ENCODE measurements at places on chromosomes 16 and 17.

DNA sequence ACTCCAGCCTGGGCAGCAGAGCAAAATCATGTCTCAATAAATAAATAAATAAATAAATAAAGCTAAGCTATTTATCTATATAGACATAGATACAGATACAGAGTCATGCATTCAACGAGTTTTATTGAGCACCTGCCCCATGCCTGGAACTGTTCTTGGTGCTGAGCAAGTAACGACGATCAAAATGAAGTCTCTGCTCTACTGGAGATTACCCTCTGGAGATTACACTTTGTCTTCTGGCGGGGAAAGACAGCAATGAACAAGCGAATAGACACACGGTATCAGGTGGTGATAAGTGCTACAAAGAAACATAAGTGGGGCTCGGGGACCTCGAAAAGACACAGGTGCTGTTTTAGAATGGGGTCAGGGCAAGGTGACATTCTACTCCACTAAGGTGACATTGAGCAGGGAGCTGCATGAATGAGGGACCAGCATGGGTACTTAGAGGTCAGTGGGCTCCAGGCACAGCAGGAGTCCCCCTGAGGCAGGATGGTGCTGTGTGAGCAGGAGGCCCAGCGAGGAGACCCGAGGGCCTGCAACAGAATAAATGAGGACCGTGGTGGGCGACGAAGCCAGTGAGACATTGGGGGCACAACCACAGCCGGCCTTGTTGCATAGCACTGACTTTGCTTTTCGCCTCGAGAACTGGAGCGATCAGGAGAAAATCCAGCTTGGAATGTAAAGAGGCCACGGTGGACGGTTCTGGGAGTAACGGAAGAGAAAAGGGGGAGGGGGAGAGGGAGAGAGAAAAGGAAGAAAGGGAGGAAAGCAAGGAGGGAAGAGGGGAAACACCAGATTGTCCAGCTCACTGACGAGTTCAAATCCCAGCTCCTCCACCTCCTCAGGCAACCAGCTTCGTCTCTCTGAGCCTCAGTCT, 42.4 kb upstream of the MEAK7 start:
- DNase-seq: no peak

- no peak for DNase-seq
Measured at GRCh38 chr16:80317599-80318037, 223.2 kb upstream of the DYNLRB2 start.

DNA sequence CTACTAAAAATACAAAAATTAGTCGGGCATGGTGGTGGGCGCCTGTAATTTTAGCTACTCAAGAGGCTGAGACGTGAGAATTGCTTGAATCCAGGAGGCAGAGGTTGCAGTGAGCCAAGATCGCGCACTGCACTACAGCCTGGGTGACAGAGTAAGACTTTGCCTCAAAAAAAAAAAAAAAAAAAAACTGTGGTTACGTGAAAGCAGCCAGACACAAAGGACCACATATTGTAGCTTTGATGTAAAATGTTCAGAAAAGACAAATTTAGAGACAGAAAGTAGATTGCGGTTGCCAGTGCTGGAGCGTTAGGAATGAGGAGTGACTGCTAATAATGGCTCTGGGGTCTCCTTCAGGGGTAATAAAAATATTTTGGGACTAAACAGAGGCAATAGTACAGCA, 4.0 kb upstream of the MEAK7 start:
- no peak for DNase-seq

DNA sequence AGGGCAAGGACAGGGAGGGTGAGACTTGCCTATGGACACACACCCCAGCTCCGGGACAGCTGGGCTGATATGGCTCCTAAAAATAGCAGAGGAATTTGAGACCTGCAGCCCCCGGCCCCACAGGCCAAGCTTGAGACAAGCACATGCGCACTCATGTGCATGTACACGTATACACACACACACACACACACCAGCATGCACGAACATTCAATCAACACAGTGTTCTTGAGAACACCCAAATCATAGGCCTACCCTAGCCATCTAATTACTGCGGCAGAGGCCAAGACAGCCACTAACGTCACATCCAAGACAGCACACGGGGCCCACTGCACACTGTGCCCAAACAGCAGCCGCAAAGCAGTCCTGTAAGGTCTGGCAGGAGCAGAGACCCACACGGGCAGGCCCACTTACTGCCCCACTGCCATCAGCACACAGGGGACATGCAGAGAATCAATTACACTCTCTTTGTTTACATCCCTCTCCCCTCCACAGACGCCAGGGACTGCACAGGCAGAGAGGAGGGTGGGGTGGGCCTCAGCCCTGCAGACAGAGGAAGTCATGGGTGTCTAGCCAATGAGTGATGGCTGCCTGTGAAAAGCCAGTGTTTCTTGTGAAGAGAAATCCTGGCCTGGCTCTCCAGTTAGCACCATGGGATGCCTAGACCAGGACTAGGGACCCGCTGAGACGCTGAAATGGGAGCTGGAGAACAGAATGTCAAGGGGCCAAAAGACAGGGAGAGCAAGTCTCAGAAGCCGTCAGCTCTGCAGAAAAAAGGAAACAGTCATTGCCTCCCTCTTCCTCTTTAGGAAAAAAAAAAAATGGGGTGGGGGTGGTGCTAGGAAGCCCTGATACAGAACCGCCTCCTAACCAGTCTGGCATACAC, 39.3 kb downstream of the MYO18A start:
- peak; percentile 26 for DNase-seq

DNA sequence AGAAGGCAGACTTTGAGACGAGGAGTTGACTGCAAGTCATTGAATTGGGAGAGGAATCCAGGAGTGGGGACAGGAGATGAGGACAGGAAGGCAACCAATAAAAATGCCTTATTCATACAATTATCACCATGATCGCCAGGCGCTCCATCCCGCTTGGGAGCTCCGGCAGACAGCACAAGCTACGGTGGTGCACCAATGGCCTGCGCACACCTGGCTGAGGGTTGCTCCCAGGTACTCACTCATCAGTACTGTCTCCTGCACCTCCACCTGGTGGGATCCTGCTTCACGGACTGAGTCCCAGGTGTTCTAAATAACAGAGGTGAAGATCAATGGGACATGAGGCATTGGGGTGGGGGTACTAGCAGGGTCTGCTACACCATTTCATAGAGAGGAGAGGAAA, 160.0 kb upstream of the TNRC6C start:
- DNase-seq: no peak

DNA sequence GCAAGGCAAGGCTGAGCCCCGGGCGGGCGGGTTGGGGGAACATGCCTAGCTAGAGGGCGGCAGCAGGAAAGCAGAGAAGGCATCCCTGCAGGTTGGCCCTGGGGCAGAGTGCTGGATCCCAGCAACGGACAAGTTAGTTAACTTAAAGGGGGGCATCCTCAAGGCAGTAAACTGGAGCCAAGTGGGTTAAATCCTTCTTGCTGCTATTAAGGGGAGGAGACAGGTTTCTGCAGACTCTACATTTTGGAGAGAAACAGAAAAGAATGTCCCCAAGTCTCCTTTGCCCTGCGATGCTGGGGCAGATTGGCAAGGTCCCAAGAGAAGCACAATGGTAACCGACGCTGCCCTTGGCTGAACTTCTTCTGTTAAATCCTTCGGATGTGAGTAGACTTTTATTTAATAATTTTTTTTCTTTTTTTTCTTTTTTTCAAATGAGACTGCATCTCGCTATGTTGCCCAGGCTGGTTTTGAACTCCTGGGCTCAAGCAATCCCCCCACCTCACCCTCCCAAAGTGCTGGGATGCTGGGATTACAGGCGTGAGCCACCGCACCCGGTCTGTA, 14.0 kb downstream of the ATP5PD start:
- DNase-seq: no peak

DNA sequence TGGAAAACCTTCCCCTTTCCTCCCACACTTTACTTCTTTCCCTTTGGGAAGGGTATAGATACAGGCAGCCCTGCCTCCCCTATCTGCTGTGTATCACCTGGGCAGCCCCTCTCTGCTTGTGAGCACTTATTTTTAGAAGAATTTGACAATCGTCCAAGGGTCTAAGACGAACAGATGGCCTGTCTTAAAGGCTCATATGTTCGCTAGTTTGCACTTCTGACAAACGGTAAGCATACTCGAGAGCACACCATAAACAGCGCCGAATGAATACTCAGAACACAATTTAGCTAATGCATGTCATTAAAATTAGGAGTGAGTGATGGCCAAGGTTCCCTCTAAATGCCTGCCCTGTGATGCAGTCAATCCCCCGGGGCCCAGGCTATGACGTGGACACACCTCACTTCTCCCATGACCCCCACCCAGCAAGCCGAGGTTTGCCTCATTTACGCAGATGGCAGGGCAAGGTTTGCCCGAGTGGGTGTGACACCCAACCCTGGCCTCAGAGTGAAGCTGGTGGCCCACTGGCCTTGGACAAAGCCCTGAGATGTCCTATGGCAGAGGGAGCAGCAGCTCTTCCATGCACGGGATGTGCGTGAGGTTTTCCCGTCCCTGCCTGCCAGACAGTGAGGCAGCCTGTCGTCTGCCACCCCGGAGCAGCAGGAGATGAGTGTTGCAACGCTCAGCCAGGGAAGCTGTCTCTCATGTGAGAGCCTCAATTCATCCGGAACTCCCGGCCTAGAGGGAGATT, 125.2 kb downstream of the C16orf78 start:
- DNase-seq: no peak

DNA sequence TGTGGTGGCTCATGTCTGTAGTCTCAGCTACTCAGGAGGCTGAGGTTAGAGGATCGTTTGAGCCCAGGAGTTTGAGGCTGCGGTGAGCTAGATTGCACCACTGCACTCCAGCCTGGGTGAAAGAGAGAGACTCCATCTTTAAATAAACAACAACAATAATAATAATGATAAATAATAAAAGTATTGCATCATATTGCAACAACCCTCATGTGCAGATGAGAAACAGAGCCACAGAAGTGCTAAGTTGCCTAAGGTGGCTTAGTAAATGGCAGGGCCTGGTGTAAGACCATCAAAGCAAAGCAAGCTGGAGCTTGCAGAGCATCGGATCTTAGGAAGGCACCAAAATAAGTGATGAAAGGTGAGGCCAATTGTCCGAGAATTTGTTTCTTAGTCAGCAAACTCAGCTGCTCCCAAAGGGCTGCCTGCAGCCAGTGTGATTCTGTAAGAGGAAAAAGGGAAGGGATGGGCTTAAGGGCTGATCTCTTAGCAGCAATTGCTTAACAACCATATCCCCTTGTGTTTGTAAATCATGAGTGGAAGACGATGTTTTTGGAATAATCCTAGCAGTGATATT, 45.3 kb upstream of the HS3ST3A1 start:
- DNase-seq: no peak

- DNase-seq: no peak
Measured at GRCh38 chr16:67940446-67941089, 3.4 kb downstream of the LCAT start.

- no peak for DNase-seq
Measured at GRCh38 chr16:3857189-3858043, 23.1 kb downstream of the CREBBP start.

DNA sequence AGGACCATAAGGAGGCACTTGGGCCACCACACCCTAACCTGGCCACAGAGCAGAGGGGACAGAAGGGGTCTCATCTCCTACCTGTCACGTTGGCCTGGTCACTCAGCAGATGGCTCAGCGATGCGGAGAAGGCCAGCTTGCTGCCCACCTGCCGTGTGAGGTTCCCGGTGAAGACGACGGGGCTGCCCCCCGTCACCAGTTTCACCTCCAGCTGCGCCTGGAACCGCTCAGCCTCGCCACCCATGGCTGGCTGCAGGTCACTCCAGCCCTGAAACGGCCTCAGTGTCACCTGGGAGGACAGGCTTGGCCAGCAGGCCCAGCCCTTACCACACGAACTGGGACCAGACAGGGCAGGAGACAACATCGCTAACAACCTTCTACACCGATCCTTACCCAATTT, 116.8 kb downstream of the RMI2 start:
- DNase-seq: no peak

DNA sequence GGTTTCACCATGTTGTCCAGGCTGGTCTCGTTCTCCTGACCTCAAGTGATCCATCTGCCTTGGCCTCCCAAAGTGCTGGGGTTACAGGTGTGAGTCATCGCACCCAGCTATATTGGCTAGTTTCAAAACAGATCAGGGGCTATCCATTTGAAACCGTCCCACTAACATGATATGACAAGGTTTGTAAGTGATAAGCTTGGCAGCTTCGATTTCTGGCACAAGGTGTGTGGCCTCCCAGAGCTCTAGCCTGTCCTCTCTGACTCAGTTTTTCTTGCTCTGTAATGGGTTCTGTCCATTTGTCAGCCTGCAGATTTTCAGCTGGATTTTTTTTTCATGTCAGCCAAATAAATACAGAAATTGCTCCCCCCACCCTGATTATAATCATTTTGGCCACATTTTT, 31.8 kb upstream of the TENT4B start:
- no peak for DNase-seq

- no peak for DNase-seq
Measured at GRCh38 chr17:66089764-66090163, 102.2 kb downstream of the CEP112 start.

- no peak for DNase-seq
Measured at GRCh38 chr17:10162096-10162495, 36.3 kb downstream of the GAS7 start.

DNA sequence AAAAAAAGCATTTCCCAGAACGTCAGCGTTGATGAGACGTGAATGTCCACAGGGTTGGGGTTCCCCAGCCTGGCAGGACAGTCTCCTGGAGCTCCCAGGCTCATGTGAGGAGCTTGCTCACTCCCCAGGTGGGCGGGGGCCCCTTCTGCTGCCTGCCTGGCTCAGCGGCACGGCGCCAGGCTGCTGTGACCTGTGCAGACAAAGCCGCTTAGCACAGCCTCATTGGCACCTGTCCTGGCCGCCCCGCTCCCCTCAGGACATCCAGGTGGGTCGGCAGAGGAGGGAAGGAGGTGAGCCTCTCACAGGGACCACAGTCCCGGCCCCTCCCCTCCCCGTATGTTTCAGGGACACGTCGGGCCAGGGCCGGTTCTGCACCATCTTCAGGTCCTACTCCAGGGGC, 12.9 kb upstream of the WFIKKN1 start:
- DNase-seq: no peak

DNA sequence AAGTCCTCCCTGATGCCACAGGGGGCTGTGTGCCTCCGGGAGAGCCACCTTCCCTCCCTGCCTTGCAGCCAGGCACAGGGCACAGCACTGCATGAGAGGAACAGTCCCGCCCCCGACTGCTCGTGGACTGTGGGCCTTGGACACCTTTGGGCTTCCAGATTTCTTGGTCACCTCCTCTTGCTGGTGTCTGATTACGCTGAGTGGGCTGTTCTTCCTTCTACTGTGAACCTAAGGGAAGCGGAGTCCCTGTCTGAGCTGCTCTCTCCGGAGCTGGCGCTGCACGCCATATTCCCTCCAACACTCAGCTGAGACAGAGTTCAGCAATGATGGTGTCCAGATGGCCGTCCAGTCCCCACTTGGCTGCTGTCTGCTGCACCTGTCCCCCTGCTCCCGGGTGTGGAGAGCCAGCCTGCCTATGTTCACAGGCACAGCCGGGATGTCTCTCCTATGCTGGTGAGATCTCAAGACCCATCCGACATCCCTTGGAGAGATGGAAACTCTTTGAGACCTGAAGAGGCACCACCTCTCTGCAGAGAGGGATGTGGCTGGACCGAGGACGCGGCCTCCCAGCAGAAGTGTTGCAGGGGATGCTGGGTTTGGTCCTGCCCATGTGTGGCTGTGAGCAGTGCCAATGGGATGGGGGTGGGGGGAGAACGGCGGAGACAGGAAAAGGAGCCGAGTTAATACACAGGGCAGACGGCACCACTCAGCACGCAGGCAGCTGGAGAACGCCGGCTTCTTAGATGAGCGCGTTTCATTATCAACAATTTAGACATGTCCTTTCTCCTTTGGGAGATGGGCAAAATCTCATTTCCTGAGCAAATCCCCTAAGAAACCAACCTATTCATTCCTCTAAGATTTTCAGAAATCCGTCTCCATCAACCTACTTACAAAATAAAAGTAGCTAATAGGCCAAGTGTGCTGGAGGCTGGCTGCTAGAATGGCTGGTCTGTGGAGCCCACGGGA, 171.9 kb downstream of the ENGASE start:
- no peak for DNase-seq

- no peak for DNase-seq
Measured at GRCh38 chr17:35849469-35850348, 19.0 kb downstream of the HEATR9 start.
